ENCODE measurements at places on chromosomes 6 and 20.
A peak's percentile ranks its signal among the peaks of the same experiment; 100 is the strongest.

GRCh38 chr20:59749301-59749700 is 145.0 kb downstream of the PHACTR3 start:
- no peak for DNase-seq
- H3K36me3 ChIP-seq: no peaks in the 10 kb centered on the region
- H3K4me3 ChIP-seq: no peak overlapping the region
- H3K4me1 ChIP-seq: no peaks in the 10 kb centered on the region

GRCh38 chr6:45377554-45378333 is at the start of gene SUPT3H:
TSS of gene SUPT3H (minus strand) at chr6:45377934.
- no peaks in the 10 kb centered on the region for H3K36me3 ChIP-seq
- H3K4me1 ChIP-seq: peaks cover 4% of the 10 kb centered on the region
- H3K27me3 ChIP-seq: no peaks in the 10 kb centered on the region
- H3K27ac ChIP-seq: peak within 1 kb of the TSS; percentile 99

DNA sequence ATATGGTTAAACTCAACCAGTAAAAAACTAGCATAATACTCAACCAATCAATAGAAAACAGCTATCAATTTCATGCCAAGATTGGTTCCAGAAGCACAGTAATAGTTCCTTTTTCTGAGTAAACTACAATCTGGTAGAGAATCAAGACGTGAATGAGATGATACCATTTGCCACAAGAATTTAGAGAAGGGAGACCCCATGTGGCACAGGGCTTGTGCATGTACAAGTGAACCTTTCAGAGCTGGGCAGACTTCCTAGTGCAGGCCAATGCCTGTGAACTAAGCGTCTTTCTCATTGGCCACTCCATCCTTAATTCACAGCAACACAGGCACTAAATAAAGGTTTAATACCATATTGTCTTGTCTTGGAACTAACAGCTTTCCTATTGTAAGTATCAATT is 213.5 kb downstream of the RFPL4B start:
- H3K36me3 ChIP-seq: no peaks in the 10 kb centered on the region
- H3K4me1 ChIP-seq: peaks cover 10% of the 10 kb centered on the region
- H3K27ac ChIP-seq: no peak overlapping the region
- no peaks in the 10 kb centered on the region for H3K27me3 ChIP-seq
- no peak overlapping the region for H3K4me3 ChIP-seq

GRCh38 chr6:43699564-43700186 is 12.1 kb upstream of the MRPS18A start:
- no peaks in the 10 kb centered on the region for H3K36me3 ChIP-seq
- DNase-seq: no peak
- H3K27ac ChIP-seq: no peak overlapping the region

DNA sequence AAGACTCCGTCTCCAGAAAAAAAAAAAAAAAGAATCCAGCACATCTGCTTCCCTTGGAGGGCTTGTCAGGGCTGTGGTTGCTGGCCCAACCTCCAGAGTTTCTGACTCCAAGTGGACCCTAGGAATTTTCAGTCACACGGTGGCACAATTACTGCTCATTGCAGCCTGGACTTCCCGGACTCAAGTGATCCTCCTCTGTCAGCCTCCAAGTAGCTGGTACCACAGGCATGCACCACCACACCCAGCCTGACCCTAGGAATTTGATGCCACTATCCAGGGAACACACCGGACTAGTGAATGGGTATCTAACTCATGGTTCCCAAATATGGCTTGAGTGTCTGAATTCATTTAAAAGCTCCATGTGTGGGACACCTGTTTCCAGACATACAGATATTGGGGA is 9.8 kb upstream of the MAPRE1 start:
- DNase-seq: no peak
- H3K4me1 ChIP-seq: peaks cover 7% of the 10 kb centered on the region
- H3K36me3 ChIP-seq: no peaks in the 10 kb centered on the region
- no peak overlapping the region for H3K27ac ChIP-seq

Measured in A673 (cell line).